Dorsolateral prefrontal cortex (tissue), 122 donors: ENCODE measurements at places on chromosomes 11 and 22.

DNA sequence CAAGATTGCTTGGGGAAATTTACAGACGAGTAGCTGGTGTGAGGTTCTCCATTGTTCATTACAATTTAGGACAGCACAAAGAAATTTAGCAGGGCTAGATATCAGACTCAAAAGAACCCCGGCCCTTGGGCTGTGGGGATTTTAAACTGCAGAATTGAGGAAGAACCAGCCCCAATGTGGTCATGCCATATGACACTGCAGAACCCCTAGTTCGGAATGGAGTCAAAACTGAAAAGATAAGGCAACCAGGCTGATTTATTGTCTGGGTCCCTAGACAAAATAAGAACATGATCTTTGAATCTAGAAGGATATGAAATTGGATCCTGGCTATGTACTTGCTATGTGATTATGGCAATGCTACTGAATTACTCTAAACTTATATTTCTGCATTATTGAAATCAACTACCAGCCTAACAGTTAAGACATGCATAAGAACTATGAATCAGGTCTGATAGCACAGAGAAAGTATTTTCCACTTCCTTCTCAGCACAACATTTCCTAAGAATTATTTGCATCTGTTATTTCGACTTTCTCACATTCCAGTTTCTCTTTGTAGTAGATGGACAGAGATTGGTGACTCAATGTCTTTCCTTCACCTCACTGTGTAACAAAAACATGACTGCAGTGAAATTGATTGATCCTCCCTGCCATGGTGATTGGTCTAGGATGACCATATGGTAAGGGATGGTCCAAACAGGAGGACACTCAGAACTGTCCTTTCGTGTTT, 13.2 kb downstream of the MMP3 start:
- no peak for DNase-seq

GRCh38 chr11:112613051-112613972, 347.9 kb upstream of the NCAM1 start:
- no peak for DNase-seq

- DNase-seq = no peak
Measured at GRCh38 chr11:83768489-83768888, 482.3 kb upstream of the CCDC90B start.

- DNase-seq = no peak
Measured at GRCh38 chr11:115477410-115477809, 26.8 kb downstream of the CADM1 start.

DNA sequence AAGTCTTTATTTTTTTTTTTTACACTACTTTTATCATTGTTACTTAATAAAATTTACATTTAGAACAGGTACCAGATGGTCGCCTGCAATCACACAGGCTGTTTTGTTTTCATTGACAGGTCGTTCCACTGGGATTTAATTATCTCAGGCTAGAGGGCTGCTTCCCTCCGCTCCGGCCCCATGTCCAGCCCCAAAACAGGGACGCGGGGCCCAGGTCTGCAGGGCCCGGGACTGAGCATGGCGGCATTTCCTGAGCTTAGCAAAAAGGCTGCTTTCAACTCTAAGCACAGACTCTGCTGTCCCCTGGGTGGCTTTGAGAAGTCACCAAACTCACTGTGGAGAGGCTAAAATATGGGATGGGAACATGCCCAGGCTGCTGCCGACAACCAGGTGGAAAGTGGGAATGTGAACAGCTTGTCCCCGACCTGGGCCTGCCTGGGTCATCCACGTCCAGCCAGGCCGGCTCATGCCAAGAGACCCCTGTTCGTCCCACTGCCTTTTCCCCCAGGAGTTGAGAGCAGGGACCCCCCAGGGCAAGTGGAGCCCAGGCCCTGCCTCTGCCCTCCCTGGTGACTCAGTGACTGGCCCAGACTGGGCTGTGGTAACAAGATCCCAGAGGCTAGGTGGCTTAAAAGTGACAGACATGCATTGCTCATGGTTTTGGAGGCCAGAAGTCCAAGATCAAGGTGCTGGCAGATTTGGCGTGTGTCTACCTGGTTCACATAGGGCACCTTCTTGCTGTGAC, 150.0 kb downstream of the SHANK2 start:
- DNase-seq = no peak

DNA sequence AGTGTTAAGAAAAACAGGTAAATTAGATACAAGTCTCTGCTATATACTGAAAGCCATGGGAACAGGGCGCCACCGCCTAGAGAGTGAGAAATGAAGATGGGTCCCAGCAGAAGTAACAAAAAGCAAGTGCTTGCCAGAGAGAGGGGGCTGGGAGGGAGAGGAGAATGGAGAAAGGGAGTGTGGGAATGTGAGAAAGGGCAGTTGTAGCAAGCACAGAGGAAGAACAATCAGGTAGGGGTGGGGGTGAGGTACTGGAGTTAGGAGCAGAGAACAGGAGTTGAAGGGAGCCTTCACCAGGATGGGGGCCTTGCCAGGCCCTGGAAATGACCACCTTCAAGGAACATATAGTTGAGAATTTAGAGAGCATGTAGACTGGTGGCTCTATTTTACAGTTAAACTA, 66.8 kb downstream of the TCF20 start:
- no peak for DNase-seq

DNA sequence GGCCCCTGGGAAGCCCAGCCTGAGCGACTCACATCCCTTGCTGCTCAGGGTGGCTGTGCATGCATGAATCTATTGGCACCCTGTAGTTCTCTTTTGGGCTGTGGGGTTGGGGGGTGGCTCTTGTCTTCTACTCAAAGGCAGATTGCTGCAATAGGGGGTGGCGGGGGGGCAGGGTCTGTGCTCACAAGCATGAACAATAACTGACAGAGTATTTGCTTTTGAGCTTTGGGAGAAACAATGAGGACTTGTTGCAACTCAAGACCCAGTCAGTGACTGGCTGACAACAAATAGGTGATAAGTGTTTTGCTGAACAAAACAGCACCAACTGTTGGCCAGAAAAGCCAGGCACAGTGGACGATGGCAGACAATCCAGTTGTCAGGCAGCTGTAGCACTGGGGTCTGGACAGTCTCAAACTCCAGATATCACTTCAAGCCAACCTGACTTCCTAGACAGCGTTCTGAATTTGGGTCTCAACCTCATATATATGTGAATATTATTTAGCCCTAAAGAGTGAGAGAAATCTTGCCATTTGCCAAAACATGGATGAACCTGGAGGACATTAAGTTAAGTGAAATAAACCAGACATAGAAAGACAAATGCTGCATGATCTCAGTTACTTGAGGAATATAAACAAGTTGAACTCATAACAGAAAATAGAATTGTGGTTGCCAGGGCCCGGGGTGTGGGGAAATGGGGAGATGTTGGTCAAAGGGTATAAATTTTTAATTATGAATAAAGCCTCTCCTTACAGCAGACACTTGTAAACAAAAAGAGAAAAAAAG, 61.7 kb downstream of the ME3 start:
- DNase-seq = no peak

DNA sequence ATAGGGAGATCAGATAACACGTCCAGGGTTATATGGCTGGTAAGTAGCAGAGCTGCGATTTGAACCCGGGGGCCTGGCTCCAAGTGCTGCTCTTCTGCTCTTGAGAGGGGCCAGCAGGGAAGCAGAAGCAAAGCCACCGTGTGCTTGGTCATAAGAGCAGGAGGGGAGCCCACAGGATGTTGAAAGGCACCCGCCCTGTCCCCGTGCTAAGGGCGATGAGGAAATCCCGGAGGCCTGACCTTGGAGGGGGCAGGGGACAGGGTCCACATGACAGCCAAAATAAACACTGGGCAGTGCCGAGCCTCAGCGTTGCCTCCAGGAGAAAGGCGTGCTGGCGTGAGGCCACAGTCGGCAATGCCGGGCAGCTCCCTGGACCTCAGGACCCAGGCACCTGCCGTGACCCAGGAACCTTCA, 28.8 kb downstream of the TOM1 start:
- DNase-seq = no peak

- no peak for DNase-seq
Measured at GRCh38 chr11:36280531-36280930, 8.7 kb downstream of the COMMD9 start.

- DNase-seq = no peak
Measured at GRCh38 chr11:44224867-44225501, 85.0 kb downstream of the ALX4 start.

DNA sequence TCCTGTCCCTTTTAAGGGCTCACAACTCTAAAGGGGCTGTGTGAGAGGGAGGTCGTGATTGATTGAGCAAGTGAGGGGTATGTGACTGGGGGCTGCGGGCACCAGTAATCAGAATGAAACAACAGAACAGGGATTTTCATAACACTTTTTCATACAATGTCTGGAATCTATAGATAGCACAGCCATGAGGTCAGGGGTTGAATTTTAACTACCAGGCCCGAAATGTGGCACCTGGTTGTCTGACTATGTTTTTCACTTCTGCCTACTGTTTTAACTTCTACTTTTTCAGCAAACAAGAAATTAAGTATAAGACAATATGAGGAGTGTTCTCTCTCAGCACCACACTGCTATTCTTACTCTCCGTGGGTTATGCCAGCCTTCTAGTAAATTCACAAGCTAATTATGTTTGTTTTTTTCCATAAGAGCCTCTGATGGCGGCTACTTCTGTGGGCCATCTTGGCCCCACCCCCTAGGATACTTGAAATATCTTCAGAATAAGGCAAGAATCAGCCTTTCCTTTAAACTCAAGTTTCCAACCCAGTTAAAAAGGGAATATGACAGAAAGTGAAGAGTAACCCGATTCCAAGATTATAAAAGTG, 552.8 kb upstream of the CHORDC1 start:
- DNase-seq = no peak

DNA sequence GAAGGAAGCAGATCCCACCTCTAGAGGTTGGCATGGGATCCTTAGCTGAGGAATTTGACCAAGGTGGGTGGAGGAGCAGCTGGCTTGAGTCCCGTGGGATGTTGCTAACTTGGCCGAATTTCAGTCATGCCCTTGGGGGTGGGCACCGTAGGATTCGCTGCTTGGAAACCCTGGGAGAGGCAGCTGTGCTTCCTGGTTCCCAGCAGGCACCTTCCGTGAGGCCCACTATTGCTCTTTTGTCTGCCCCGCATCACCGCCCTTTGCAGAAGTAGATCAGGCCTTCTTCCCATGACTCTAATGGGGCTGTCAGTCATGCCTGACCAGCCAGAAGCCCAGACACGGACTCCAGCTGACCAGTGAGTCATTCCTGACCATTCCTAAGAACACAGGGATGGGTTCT, 292.3 kb upstream of the SYN3 start:
- DNase-seq = no peak

- no peak for DNase-seq
Measured at GRCh38 chr22:41437198-41437597, 9.4 kb downstream of the TOB2 start.

- DNase-seq = no peak
Measured at GRCh38 chr11:33734441-33735270, 1.6 kb downstream of the CD59 start.

DNA sequence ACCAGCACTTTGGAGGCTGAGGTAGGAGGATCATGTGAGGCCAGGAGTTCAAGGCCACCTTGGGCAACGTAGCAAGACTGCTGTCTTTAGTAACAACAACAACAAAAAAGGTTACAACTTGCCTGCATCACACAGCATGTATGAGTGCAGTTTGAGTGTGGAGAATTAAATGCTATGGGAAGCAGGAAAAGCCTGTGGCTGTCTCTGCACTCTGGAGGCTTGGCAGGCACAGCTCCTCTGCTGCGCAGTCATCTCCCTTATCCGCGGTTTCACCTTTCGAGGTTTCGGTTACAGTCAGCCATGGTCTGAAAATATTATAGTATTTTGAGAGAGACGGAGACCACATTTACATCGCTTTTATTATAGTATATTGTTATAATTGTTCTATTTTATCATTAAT, 2.9 kb downstream of the MICAL2 start:
- DNase-seq = no peak

DNA sequence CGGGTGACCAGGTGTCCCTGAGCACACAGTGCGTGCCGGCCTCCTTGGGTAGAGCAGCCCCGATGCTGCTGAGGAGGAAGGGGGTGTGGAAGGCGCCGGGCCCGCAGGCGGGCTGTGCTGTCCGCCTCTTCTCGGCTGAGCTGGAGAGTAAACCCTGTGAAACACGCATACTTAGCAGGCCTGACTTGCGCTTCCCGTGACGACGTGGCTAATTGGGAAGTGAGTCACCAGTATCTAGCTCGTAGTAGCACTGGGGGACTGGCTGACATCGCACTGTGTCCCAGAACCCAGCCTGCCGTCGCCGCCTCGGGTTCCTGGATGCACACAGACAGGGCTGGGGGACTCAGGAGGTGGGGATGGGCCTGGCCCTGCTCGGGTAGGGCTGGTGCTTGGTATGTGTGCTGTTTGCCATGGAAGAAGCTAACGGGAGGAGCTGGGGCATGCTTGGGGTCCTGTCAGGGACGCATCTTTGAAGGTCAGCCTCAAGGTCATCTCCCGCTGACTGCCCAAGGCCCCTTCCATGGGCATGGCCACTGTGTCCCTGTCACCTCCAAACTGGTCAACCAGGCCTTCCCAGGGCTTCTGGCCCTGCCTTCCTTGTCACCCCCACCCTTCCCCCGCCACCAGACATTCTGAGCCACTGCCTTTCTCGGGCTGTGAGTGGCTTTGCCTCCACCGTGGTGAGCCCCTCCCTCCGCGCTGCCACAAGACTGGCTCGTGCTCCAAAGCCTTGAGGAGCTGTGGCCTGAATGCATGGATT, 1327.0 kb downstream of the BRD1 start:
- DNase-seq = peak; percentile 79

GRCh38 chr11:119479685-119480275, 56.8 kb upstream of the THY1 start:
- peak; percentile 8 for DNase-seq

GRCh38 chr22:27782088-27782487, 19.5 kb downstream of the MN1 start:
- no peak for DNase-seq

- DNase-seq = no peak
Measured at GRCh38 chr11:117479372-117479771, 151.7 kb downstream of the CEP164 start.

GRCh38 chr11:44760917-44761550, 34.3 kb downstream of the TSPAN18 start:
- no peak for DNase-seq

DNA sequence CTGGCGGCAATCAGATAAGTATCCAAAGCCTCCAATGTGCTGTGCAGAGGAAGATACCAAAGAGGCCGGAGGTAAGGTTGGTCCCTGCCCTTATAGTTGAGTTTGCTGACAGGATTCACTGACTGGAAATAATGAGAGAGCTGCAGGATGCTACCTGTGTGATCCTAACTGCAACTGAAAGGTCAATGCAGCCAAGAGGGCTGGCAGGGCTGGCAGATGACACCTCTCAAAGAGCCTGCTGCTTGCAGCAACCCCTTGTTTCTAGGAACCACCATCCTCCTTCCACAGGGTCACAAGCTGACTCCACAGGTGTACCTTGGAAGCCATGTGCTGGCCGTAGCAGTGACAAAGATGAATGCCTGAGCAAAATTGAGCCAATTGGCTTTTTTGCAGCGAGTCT, 348.1 kb downstream of the DDX10 start:
- DNase-seq = no peak

DNA sequence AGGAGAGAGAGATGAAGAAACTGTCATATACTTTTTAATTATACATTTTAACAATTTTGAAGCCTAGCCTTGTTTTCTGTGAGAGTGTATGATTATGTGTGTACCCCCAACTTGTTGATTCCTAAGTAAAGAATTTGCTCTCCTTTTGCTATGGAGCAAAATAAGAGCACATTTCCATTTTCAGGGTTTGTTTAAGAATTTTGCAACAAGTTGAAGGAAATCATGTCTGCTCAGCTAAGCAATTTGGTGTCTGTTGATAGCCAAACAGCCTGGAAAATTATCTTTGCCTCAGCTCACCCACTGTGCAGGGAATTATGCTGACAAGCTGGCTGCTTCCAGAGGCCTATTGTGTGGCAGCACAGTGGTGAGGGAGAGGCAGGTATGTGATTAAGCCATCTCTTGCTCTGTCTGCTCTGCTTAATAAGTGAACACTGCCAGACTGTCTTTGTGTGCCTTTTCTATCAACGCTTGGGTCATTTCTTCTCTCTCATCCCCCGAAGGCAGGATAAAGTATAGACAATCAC, 135.1 kb upstream of the TTC12 start:
- no peak for DNase-seq
